ENCODE measurements at places on chromosomes 5 and 9.

GRCh38 chr9:77534376-77535057 lies 113.6 kb downstream of the GNA14 start:
- no peak for DNase-seq

DNA sequence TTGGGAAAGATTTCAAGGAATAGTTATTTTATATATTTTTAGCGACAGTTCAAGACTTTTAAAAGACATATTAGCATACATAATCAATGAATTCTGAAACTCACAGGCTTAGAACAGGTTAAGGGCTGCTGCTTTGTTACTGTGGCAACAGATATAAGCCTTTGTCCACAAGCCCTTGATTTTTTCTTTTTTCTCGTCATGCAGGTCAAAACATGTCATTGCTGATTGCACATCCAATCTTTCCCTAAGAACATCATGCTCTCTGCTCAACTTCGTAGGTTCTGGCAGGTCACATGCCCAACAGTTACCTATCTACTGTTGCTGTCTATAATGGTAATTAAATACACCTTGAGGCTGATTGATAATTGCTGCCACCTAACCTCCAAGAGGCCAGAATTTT lies 172.5 kb upstream of the PTPRD start:
- DNase-seq: no peak

DNA sequence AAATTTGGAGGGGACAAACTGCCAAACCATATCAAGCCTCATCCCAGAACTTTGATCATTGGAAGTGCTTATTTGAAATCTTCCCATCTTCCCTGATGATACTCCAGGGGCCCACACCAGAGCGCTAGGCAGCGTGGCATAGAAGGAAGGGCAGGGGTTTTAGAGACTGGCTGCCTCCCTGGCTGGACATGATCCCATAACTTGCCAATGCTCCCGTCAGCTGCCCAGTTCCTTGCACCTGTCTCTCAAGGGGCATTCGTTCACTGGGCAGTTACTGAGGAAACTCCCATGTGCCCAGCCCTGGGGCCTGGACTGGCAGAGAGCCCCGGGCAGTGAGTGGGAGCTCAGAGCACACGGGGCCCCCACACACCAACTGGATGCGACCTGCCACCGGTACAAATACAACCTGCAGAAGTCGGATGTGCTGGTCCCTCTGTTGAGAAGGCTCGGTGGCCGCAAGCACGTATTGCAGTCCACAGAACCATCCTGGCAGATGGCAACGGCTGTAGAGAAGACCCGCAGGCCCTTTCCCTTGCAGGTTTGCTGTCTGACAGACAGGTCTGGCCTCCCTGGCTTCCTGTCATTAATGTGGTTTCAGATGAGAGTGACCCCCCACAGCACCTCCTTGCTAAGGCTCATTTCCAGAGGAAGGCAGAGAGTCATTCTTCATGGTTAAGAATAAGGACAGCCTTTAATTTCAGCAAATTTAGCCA lies 122.4 kb downstream of the MVB12B start:
- no peak for DNase-seq

GRCh38 chr9:89422151-89422975 lies 75.5 kb downstream of the SEMA4D start:
- DNase-seq: peak; percentile 93

DNA sequence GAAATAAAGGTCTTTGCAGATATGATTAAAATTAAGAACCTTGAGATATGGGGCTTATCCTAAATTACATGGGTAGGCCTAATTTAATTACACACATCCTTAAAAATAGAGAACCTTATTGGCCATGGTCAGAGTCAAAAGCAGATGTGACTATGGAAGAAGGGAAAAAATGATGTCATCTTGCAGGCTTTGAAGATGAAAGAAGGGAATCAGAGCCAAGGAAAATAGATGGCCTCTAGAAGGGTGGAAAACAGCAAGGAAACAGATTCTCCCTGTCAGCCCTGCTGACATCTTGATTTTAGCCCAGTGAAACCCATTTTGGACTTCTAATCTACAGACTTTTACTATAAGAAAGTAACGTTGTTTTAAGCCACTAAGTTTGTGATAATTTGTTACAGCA lies 37.6 kb upstream of the KCNN2 start:
- no peak for DNase-seq

- DNase-seq: peak; percentile 76
Measured at GRCh38 chr9:101449071-101449721, 13.6 kb upstream of the ALDOB start.

DNA sequence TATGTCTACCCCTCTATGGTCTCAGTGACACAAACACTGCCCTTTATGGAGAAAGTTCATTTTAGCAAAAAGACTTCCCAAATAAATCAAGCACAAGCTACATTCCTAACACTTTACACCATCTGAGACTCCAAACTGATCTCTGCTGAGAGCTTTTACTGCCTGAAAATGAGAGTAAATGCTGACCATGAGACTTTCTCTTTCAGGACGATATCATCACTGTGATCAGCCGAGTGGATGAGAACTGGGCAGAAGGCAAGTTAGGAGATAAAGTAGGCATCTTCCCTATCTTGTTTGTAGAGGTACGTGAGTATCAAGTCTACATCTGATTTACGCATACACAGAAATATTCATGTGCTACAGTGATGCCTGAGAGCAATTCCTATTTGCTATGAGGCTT lies 67.5 kb downstream of the SH3RF2 start:
- no peak for DNase-seq

DNA sequence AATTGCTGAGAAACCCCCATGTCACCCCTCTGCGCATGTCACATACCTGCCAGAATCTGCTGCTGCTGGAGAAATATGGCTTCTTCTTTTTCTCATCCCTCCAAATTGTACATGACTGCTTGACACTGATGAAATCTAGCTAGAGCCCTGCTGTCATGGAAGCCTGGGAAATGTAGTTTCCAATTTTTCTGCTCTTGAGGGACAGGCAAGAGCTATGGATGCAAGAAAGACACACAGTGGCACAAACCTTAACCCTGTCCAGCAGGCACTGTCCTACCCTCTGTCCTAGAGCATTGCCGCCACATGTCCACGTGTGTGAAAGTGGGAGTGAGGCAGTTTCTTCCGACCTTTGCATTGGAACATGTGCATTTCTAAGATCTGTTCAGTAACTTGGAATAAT lies 255.5 kb upstream of the SEMA6A start:
- DNase-seq: no peak

DNA sequence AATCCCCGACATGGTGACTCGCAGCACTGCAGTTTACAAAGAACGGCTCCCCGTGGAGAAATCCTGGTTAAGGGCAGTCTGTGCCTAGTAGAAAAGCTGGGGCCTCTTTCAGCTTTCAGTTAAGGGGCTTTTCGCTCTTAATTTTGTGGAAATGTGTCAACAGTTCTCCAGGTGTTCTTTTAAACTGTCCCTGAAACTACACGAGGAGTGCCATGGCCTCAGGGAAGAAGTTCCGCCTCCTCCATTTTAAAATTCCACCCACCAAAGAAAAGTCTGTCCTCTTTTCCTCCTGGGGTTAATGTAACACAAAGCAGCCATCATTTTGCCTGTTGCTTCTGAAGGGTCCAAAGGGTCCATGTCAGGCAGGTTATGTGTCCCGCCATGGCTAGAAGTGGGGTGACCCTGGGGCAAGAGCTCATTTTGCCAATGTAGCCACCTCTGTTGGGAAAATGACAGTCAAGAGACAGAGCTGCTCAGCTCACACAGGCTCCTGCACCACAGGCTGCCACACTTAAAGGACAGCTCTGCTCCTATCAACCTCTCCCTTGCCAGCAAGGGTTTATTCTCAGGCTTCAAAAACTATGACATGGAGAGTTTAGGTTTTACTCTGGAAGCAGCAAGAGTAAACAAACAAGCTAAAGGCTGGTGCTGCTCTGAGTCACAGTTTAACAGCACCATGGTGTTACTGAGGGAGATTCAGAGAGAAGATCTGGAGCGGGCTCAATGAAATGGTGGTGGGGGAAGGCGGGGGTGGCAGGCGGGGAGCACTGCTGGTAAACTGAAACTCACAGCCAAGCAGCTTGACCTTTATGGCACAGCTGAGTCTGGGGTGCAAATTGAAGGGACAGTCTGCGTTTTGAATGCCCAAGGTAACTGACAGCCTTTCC lies 3.2 kb downstream of the WHRN start:
- no peak for DNase-seq

DNA sequence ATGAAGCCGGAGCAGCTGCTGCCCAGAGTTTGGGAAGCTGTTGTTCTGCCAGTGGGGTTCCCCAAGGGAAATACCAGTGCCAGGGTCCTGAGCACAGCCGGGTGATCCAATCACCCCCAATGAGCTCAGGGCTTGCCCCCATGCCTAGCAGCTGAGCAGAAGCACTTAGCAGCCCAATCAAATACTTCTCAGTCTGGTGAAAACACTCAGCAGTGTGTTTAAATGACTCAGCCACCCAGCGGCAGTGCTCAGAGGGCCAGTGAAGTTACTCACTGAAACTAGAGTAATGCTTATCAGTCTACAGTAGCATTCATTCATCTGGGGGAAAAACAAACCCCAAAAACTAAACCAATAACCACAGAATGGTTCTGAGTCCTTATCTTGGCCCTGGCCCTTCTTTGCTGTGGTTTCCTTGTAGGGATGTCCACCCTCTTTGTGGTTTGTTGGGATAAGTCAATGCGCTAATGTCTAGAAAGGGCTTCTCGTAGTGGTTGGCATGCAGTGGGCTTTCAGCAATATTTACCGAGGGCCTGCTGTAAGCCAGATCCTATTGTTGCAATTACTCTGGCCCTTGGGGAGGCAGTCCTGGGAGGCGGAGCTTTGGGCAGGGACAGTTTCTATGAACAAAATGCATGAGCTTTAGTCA lies 43.1 kb downstream of the LHX2 start:
- DNase-seq: peak; percentile 73

- no peak for DNase-seq
Measured at GRCh38 chr9:97861148-97861475, 8.1 kb downstream of the FOXE1 start.

DNA sequence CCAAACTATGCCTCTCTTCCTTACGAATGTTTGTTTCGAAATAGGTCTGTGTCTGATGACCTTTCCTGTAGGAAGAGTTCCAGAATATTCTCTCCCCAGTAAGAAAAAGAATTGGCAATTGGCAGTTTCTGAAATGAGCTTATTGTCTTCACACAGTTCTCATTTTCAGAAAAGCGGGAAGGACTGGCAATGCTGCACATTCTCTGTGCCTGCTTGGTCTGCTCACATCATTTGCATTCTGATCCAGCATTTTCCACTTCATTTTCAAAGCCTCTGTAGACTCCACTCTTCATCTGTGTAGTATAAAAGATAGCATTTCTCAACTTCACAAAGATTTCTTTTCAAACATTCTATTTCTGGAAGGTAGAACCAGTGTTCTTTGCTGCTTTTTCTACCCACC lies 120.6 kb upstream of the CCDC112 start:
- no peak for DNase-seq

DNA sequence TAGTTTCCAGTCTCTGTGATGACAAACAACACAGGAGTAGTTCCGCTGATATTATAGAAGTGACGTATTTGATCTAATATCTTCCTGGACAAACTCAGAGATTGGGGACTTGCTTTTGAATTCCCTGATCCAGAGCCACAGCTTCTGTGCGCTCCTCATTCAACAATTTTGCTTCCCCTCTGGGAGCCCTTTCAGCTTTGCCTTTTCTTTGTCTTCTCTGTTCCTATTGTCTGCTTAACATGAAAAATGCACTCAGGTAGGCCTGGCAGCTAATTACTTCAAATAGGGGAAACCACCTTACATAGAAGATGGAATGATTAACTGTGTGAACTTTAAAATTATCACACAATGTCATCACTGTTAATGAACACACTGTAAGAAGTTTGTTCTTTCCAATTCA lies 192.9 kb downstream of the EPB41L4A start:
- DNase-seq: no peak

DNA sequence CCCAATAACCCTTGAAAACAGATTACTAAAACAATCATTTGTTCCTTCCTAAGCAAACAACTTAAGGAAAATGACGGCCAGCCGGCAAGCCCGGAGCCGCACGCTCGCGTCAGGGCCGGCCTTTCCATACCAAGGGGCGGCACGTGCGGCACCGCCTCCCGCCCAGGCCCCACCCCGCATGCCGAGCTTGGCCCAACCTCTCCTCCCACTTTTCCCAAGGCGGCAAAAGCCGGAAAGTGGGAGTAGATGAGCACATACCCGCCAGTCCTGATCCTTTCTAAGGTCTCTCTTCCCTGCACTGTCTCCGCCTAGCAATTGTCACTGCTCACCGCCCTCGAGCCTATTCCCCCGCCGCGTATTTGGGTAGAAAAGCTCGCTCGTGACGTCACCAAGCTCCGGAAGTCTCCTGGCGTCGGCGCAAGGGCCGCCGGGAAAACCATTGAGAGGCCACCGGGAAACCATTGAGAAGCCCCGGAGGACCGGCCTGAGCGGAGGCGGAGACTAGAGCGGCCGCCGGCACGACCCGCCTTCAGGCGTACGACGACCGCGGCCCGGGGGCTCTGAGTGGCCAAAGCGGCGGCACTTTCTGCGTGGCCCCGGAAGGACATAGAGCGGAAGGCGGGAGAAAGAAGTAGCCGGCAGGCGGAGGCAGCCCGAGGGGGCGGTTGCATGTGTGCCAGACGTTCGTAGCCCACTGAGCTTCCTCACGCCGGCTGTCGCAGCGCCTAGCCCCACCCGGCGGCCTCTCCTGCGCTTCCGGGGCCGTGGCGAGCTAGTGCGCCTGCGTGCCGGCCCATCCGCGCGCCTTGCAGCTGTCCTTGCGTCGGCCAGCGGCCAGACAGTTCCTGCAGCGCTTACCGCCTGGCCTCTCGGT lies at the start of the genes NCBP1 and TSTD2:
TSS of gene NCBP1 (plus strand) at position 837 of the 874 bp plus-strand sequence. CDS start 61 bp downstream, outside the sequence.
TSS of gene TSTD2 (minus strand) at position 384 of the 874 bp plus-strand sequence. CDS start 5,806 bp downstream, outside the sequence.
- peak; percentile 98 for DNase-seq

- no peak for DNase-seq
Measured at GRCh38 chr5:60374409-60374808, 325.6 kb downstream of the DEPDC1B start.

GRCh38 chr5:33588654-33589372 lies 148.0 kb downstream of the TARS1 start:
- DNase-seq: peak; percentile 43

DNA sequence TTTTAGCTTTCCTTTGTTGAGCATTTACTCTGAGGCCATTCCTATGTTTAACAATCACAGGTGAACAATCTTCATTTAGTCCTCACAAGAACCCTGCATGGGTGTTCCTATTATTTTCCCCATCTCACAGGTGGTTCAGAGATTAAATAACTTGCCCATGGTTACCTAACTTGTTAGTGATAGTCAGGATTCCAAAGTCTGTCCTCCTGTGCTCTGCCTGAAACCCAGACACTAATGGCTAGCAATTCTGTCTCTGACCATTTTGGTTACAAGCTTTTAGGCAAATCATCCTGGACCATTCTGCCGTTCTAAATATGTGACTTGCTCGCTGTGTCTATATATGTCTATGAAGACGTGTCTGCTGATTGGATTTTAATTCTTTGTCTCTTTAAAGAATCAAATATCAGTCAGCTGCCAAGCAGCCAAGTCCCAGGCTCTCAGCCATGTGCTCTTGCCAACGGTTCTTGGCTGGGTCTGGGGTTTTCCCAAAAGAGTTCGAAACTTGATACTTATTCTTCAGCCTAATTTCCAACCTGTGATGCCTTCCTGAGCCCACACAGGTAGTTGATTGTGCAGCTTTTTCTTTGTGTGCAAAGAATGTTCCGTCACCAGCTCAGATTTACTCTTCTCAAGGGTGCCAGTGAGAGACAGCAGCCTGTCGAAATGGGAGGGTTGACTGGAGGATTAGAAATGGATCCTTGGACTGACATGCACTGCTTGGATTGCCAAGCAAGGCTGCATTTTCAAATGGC lies 121.7 kb downstream of the NREP start:
- no peak for DNase-seq

Data from KBM-7 (cell line).